ENCODE measurements at places on chromosomes 4 and X. TPM values are rescaled to one million over a fixed set of nuclear protein-coding genes. Genes with fewer than 3 reads are reported as not detected.

GRCh38 chr4:127634181-127634580 lies 1.4 kb downstream of the INTU start:
- no peak for DNase-seq
- no peak overlapping the region for H3K4me3 ChIP-seq
- no peaks in the 10 kb centered on the region for H3K36me3 ChIP-seq
- no peak overlapping the region for H3K27ac ChIP-seq
- no peaks in the 10 kb centered on the region for H3K27me3 ChIP-seq

- no peaks in the 10 kb centered on the region for H3K4me1 ChIP-seq
- H3K27me3 ChIP-seq, result no peaks in the 10 kb centered on the region
- H3K27ac ChIP-seq, result no peak overlapping the region
- no peak overlapping the region for H3K4me3 ChIP-seq
- no peak for DNase-seq
Measured at GRCh38 chr4:164765833-164766232, 11.9 kb downstream of the SMIM31 start.

DNA sequence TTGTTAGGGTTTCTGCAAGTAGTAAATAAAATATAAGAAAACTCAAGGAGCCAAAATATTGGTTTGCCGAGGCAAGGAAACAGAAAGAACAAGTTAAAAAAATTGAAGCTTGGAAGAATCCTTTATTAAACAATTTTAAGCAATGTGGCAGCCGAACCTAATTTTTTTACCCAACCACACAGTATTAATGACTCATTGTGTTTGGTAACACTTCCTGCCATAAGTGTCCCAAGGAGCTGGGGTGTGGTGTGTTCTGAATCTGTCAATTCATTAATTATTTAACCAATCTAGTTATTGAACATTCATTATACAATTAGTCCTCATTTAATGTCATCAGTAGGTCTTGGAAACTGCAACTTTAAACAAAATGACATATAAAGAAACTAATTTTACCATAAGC lies 19.3 kb upstream of the CPE start:
- no peak overlapping the region for H3K4me3 ChIP-seq
- no peaks in the 10 kb centered on the region for H3K27me3 ChIP-seq
- H3K36me3 ChIP-seq, result no peaks in the 10 kb centered on the region
- DNase-seq, result no peak

DNA sequence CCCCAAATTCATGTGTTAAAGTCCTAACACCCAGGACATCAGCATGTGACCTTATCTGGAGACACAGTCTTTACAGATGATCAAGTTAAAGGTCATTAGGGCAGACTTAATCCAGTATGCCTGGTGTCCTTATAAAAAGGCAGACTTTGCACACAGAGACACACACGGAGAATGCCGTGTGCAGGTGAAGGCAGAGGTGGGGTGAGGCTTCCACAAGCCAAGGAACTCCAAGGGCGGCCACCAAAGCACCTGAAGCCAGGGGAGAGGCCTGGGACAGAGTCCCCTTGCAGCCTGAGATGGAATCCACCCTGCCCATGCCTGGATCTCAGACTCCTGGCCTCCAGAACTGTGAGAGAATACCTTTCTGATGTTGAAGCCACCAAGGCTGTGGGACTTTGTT lies 26.1 kb upstream of the SORCS2 start:
- no peak overlapping the region for H3K27ac ChIP-seq
- H3K4me1 ChIP-seq, result no peaks in the 10 kb centered on the region
- H3K27me3 ChIP-seq, result no peaks in the 10 kb centered on the region
- H3K36me3 ChIP-seq, result no peaks in the 10 kb centered on the region

GRCh38 chr4:138275963-138276621 lies 33.9 kb upstream of the SLC7A11 start:
- H3K36me3 ChIP-seq, result no peaks in the 10 kb centered on the region
- H3K4me1 ChIP-seq, result no peaks in the 10 kb centered on the region
- H3K27me3 ChIP-seq, result no peaks in the 10 kb centered on the region
- no peak overlapping the region for H3K4me3 ChIP-seq
- no peak overlapping the region for H3K27ac ChIP-seq

DNA sequence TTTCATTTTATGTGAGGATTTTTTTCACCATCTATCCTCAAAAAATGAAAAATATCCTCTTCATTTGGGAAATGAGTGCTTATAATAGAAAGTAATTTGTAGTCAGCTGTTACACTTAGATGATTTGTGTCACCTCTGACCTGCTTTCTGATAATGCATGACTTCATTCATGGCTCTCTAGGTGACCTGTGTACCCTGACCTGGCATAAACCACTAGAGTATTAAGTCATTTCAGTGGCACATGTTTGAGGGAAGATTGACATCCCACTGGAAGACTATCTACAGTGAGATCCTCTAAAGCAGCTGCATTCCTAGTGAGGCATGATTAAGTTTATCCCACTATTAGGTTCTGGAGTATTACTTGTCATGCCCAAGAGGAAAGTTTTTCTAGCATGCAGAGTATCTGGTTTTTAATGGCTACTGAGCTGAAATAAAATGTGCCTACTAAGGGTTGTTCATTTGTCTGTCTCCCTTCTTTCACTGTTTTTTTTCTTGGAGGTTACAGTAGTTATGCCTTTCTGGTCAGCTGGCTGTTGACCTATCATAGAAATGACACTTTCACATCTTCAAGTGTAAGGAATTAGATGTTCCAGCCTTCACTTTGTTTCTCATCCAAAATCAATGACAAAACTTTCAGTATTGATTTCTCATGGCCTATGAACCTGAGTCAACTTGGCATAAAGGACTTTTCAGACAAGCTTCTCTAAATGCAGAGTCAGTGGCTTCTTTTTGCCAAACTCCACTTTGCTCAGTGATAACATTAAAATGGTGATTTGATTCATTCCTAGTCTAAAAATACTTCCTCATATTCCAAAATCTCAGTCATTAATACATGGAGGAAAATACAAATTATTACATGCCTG lies 33.1 kb downstream of the TET2 start:
- no peaks in the 10 kb centered on the region for H3K27me3 ChIP-seq
- no peak overlapping the region for H3K4me3 ChIP-seq
- no peak overlapping the region for H3K27ac ChIP-seq
- DNase-seq, result no peak
- peaks cover 6% of the 10 kb centered on the region for H3K4me1 ChIP-seq

DNA sequence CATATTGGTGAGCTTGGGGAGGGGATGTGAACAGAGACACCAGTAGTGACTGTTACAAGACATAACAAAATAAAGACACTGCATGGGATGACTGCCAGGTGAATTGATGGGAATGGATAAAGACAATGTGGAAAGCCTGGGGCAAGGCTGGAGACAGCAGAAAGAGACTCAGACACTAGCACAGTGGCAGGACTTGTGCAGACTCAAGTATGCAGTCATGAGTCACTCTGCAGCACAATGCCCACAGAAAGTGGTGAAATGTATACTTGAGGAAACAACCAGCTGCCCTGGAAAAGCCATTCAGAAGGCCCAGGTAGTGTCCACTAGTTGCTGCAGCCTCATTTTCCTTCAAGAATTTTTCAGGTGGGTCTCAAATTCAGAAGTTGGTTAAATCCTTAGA lies 452.3 kb downstream of the MID1IP1 start:
- H3K4me3 ChIP-seq, result no peak overlapping the region
- no peak overlapping the region for H3K27ac ChIP-seq
- no peaks in the 10 kb centered on the region for H3K36me3 ChIP-seq
- no peaks in the 10 kb centered on the region for H3K27me3 ChIP-seq
- peaks cover 5% of the 10 kb centered on the region for H3K4me1 ChIP-seq
- no peak for DNase-seq

- no peak overlapping the region for H3K4me3 ChIP-seq
- no peak for DNase-seq
- H3K4me1 ChIP-seq, result no peaks in the 10 kb centered on the region
Measured at GRCh38 chr4:126777649-126778048, 855.1 kb upstream of the INTU start.

DNA sequence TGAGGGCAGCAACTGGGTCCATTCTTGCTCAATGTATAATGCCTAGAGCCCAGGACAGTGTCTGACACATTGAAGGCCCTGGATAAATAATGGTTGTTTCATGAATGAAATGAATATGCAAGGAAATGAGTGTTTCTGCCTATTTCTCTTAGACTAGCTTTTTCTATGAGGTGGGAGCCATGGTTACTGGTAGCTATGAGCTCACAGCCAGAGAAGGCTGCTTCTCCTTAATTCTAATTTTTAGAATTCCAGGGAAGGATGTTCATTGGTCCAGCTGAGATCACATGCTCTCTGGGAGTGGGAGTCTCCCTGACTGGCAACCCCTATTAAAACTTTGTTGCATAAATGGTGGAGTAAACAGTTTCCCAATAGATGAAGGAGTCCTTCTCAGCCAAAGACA lies 9.7 kb upstream of the DCUN1D4 start:
- no peaks in the 10 kb centered on the region for H3K27me3 ChIP-seq
- H3K36me3 ChIP-seq, result no peaks in the 10 kb centered on the region
- no peak overlapping the region for H3K27ac ChIP-seq
- H3K4me1 ChIP-seq, result no peaks in the 10 kb centered on the region

- H3K27ac ChIP-seq, result no peak overlapping the region
- no peaks in the 10 kb centered on the region for H3K36me3 ChIP-seq
- H3K27me3 ChIP-seq, result no peaks in the 10 kb centered on the region
- no peaks in the 10 kb centered on the region for H3K4me1 ChIP-seq
- DNase-seq, result no peak
Measured at GRCh38 chrX:12447448-12448064, 309.3 kb downstream of the FRMPD4 start.

DNA sequence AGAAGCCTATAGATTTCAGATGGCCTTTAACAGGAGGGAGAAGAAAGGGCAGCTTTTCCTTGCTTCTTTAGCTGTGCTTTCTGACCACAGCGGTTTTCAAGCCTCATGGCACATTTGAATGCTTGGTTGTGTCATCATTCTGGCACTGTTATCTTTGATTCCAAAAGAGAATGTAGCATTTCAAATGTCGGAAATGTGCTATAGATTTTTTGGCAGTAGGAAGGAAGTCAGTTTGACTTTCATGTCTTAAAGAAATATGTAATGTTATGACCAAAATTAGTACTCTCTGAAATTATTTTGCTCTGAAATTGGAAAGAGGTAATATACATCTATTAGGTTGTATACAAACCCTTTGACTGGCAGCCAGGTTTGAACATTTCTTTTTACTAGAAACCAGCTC lies 171.9 kb downstream of the TENM3 start:
- DNase-seq, result no peak
- H3K27ac ChIP-seq, result no peak overlapping the region
- no peaks in the 10 kb centered on the region for H3K4me1 ChIP-seq
- H3K27me3 ChIP-seq, result no peaks in the 10 kb centered on the region
- H3K4me3 ChIP-seq, result no peak overlapping the region
- no peaks in the 10 kb centered on the region for H3K36me3 ChIP-seq

- no peaks in the 10 kb centered on the region for H3K36me3 ChIP-seq
- no peaks in the 10 kb centered on the region for H3K4me1 ChIP-seq
- H3K27me3 ChIP-seq, result no peaks in the 10 kb centered on the region
- DNase-seq, result no peak
- no peak overlapping the region for H3K27ac ChIP-seq
Measured at GRCh38 chr4:138869631-138870030, 145.9 kb upstream of the NOCT start.

DNA sequence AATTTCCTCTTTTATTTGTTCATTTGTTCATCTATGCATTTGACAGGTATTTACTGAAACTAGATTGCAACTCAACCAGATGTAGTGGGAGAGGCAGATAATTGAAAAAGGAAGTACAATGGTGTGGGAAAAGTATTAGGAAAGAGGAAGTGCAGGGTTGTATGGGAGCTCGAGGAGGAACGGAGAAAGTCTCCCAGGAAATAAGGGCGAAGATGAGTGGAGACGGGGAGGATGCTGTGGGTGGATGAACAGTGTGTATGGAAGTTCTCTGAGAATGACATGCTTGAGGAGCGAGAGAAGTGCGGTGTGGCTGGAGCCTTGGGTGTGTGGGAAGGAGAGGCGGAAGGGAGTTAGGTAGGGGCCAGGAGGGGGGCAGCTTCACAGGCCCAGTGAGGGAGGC lies 87.5 kb upstream of the DHX15 start:
- no peaks in the 10 kb centered on the region for H3K27me3 ChIP-seq
- H3K4me3 ChIP-seq, result no peak overlapping the region
- H3K36me3 ChIP-seq, result no peaks in the 10 kb centered on the region
- no peaks in the 10 kb centered on the region for H3K4me1 ChIP-seq
- no peak overlapping the region for H3K27ac ChIP-seq

GRCh38 chr4:153850533-153851280 lies 61.8 kb upstream of the SFRP2 start:
- no peak overlapping the region for H3K4me3 ChIP-seq
- H3K27ac ChIP-seq, result no peak overlapping the region
- no peaks in the 10 kb centered on the region for H3K4me1 ChIP-seq
- no peaks in the 10 kb centered on the region for H3K36me3 ChIP-seq
- H3K27me3 ChIP-seq, result no peaks in the 10 kb centered on the region

- no peaks in the 10 kb centered on the region for H3K36me3 ChIP-seq
- no peak overlapping the region for H3K27ac ChIP-seq
- H3K27me3 ChIP-seq, result no peaks in the 10 kb centered on the region
Measured at GRCh38 chrX:53305996-53306937, 24.9 kb upstream of the IQSEC2 start.

DNA sequence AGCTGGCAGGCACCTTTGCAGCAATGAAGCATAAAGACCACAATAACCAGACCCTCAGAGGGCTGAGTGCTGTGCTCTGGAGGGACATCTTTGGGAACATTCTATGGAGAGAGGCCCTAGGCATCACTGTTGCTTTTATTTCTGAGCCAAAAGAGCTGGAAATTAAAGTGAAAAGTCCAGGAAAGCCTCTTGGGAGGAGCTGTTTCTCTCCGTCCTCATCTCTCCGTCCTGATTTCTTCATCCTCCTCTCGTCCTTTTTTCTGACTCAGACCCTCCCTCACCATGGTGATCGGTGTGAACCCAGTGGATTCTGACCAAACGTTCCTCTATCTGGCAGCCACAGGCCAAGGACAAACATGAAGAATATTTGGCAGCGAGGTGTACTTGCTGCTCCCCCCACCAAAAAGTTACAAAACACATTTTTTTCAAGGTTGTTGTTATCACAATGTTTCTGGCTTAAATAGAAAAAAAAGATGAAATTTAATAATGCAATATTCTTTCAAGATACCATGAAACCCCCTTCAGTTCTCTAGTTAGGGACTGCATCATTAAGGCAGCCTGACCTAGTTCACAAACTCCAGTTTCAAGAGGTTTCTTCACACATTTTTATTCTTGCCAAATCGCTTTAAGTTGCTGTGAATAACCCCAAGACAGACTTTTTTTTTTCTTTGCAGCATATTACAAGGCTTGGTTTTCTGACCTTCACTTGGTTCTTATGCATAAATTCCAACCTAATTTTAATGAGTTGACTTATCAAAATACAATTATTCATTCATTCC lies 80.2 kb downstream of the SCD5 start:
- DNase-seq, result no peak
- H3K27ac ChIP-seq, result no peak overlapping the region
- H3K27me3 ChIP-seq, result no peaks in the 10 kb centered on the region
- no peak overlapping the region for H3K4me3 ChIP-seq
- H3K36me3 ChIP-seq, result no peaks in the 10 kb centered on the region

BEND4 gene
- total RNA-seq, result 0.23 TPM

CT45A1 gene
- not detected for total RNA-seq

BANK1 gene
- not detected for total RNA-seq

HSD17B13 gene
- 0.35 TPM for total RNA-seq

IL9R gene
- 22.9 TPM for total RNA-seq

SYN1 gene
- total RNA-seq, result 0.90 TPM

GAGE12J gene
- not detected for total RNA-seq

Data from CD4-positive, alpha-beta memory T cell (primary cell).